ENCODE measurements at places on chromosomes 1 and 21.
A peak's percentile ranks its signal among the peaks of the same experiment; 100 is the strongest.

GRCh38 chr21:34544032-34544496, 32.1 kb upstream of the KCNE1 start:
- DNase-seq: peak; percentile 28

- DNase-seq: no peak
Observed at GRCh38 chr1:86507935-86508582, 38.8 kb upstream of the CLCA4 start.

DNA sequence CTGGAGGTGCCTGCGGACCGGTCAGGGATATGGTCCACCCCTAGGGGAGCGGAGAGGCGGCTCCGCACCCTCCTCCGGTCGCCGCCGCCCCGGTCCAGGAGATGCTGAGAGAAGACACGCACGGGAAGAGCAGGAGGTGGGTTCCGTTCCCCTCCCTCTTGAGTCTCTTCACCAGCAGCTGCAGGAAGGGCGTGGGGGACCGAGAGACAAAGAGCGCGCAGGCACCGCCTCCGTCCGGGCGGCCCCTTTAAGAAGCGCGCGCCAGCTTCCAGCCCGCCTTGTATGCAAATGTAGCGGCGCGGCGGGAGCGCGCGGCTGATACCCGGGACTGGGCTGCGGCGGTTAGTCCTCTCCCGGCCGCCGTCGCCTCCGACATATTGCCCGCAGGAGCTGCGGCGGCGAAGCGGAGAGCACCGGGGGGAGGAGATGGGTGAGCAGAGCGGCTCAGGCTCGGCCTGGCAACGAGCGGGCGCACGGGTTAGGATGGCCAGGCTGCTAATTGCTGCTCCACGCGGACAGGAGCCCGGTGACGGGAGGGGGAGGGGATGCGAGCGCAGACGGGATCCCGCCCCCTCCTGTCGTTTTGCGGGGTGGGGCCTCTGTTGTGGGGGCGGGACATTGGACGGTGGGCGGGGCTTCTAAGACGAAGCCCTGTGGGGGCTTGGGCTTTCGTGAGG, at the start of gene TMEM39B:
Gene TMEM39B, plus strand, starts transcription at position 318 of the 677 bp plus-strand sequence. Its CDS starts 109 bp downstream, at position 427.
- DNase-seq: peak; percentile 86

GRCh38 chr21:16978309-16978895, 534.4 kb upstream of the CXADR start:
- DNase-seq: no peak

GRCh38 chr1:82329226-82329625, 528.5 kb downstream of the ADGRL2 start:
- DNase-seq: no peak

DNA sequence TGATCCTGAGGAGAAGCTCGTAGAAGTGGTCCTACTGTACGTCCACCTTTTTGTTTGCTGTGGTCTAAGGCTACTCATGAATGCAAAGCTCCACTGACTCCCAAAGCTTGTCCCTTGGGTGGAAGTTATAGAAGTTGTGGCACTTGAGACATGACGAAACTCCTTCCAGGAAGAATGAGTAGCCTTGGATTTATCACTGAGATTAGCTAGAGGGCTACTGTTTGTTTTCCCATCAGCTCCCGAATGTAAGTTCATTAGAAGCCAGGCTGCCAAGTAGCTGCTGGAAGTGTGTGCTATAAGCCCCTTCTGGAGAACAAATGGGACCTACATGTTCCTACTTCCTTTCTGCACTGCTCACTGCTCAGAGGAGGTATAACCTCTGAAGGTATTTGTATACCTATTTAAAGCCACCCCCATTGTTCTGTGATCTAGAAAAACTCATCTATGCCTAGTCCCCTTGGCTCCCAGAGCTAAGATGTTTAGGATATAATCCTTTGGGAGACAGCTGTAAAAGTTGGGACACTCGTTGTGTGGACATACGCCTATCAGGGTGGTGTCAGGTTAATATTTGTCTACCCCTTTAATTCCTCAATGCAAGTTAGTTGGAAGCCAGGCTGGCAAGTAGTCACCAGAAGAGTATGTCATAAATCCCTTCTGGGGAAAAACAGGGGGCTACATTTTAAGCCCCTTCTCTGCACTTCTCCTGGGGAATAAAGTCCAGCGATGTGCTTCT, 72.9 kb downstream of the SCMH1 start:
- no peak for DNase-seq

DNA sequence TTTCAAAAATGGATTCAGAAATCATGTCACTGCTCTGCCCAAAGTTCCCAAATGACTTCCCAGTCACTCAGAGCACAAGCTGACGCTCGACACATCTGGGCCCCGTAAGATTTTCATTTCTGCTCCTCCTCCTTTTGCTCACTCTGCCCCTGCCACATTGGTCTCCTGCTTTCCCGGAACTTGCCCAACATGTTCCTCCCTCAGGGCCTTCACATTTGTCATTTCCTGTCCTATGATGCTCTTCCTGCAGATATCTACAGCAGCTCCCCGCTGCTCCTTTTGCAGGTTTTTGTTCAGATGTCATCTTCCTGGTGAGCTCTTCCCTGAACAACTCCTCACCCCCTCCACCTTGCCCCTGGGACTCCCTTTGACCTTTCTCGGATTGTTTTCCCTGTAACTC, 58.5 kb upstream of the IVNS1ABP start:
- no peak for DNase-seq

DNA sequence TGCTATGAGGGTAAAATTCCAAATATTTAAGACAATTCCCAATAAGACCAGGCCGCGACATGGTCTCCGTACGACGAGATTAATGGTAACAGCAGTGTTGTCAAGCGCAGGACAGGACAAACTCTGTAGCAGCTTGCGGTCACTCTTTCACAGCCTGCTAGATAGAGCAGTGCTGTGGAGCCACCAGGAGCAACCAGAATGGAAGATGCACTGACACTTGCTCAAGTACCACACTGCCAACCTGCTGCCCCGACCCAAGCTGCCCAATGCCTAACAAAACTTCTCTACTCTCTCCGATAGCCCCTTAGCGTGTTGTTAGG, 636 bp downstream of the WARS2 start:
- no peak for DNase-seq

DNA sequence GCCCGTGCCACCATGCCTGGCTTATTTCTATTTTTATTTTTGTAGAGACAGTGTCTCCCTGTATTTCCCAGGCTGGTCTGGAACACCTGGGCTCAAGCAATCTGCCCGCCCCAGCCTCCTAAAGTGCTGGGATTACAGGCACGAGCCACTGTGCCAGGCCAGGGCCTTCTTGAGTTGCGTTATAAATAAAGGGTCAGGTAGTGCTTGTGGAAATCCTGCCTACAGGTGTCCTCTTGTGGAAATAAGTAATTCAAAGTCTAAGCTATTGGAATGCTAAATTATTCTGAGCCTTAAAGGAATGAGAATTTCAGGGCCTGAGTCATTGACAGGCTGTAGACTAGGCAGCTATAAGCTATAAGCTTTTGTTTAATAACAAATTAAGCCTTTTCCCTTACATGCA, 8.1 kb upstream of the SFT2D2 start:
- no peak for DNase-seq

GRCh38 chr1:89503690-89504089, 20.9 kb upstream of the LRRC8B start:
- no peak for DNase-seq

DNA sequence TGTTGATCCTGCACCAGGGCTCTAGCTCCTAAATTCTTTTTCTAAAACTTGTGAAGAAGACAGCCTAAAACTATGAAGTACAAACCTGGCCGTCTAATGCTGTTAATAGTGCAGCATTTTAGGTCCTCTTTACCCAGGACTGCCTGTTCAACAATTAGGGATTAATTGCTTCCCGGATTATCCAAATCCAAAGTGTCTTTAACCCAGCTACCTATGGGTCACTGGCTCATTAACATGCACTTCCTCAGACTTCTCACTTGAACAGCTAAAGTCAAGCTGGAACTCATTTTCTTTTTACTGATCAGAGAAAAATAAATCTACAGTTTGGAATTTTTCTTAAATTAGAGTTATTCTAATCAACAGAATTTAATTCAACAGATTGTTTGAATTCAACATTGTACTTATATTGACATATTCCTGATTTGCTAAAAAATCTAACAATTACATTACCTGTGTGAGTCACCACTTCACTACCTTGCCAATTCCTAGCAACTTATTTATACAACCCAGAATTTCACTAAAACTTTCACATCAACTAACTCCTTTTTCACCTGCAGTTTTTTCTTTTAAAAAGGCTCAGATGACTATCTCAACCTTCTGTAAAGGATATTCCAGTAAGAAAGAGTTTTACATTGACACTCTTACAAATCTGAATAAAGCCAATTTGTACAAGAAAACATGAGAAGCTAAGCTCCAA, 3.3 kb downstream of the HNRNPU start:
- DNase-seq: no peak

DNA sequence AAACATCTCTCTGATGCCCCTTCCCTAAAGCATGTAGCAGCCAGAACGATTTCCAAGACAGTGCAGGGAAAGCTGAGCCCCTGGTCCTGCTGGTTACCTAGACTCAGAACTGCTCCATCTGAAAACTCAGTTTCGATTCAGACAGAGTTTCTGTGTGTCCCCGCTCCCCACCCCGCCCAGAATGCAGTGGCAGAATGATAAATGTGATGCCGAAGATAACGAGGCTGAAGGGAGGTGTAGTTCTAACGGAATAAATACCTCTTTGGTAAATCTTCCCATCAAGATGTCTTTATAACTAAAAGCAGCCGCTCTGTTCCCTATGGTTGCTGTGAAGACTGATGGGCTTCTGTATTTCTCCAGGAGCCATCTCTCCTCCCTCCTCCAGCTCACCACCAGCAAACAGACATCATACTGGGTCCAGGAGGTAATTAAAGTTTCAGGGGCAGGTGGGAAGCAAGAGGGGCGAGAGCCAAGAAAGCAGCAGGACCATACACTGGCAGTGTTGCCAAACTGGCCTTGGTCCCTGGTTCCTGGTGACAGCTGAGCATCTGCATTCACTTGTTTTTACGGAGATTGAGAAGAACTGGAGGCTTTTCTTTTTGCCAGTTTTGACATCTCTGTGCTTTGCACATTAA, 76.9 kb downstream of the DDX20 start:
- DNase-seq: no peak

DNA sequence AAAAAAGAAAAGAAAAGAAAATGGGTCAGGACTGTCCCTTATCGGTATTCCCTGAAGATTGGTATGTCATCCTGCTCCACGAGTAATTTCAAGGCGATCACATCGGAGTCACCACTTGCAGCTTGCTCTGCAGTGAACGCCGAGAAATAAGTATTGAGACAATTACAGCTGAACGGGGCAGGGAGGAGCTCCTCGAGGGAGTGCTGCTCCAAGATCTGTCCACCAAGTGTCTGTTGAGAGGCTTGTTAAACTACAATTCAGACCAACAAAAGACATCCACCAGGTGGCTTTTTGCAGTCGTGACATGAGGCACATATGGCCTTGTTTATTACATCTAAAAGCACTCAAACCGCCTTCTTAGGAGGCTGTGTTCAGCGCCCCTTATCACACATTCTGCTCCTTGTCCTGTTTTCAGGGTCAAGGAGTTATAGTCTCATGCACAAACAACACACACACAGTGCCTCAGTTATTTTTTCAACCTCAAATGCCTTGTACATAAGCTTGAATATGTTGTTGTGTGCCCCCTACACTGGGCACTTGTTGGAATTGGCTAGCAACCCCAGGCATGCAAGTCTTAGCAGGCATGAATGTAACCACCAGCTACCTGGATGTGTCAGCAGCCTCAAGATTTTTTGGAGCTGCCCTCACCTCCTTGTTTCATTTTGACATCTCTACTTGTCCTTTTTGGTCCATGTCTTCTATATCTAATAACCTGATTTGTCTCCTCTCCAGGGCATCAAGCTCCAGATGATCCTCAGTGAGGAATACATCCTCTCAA, 13.0 kb upstream of the CD48 start:
- DNase-seq: no peak

DNA sequence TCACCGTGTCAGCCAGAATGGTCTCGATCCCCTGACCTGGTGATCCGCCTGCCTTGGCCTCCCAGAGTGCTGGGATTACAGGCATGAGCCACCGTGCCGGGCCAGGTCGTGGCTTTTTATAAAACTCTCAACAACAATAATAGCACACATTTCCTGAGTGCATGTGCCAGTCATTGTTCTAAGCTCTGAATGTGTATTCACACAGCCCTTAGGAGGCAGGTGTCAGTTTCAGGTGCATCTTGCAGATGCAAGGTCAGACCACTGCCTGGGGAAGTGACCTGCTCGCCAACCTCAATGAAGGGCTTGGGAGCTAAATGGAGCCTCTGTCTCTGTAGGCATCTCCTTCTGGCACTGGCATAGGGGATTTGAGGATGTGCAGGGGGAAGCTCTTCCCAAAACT, 1.6 kb upstream of the LEFTY2 start:
- no peak for DNase-seq

GRCh38 chr1:24900985-24901781, 28.9 kb downstream of the RUNX3 start:
- DNase-seq: no peak

DNA sequence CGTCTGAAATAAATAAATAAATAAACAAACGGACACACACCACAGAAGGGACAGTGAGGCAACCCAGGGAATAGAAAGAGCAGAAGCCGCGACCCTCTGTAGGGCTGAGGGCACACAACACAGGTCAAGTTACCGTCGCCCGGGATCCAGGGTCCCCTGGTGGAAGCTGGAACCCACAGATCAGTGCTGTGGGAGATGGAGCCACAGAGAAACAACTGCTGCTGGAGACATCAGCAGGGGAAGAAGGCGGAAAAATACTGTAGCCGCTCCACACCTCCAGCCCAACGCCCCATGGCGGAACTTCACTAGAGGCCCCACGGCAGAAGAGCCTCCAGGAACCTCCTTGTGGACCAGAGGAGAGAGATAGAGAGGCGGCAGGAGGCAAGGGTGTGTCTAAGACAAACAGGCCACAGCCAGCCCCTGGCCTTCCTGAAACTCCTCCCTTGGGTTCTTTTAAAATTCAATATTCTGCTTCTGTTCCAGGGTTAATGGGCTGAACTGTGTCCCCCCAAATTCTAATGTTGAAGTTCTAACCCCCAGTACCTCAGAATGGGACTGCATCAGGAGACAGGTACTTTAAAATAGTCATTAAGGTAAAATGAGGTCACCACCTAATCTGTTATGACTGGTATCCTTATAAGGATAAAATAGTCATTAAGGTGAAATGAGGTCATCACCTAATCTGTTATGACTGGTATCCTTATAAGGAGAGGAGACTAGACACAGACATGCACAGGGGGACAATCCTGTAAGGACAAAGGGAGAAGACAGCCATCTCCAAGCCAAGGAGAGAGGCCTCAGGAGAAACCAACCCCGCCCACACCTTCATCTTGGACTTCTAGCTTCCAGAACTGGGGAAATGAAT, 7.7 kb upstream of the HLCS start:
- DNase-seq: no peak

DNA sequence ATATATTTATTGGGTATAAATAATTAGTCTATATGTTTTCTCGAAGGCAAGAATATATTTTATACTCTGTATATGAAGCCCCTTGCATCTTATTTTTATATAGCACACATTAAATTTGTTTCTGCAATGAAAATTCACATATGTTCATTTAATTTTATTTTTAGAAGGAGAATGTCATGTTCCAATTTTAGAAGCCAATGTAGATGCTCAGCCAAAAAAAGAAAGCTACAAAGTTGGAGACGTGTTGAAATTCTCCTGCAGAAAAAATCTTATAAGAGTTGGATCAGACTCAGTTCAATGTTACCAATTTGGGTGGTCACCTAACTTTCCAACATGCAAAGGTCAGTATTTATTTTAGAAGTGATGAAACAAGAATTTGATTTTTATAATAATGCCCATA, 16.6 kb downstream of the CFHR5 start:
- DNase-seq: no peak
